Activated T-cell treated with anti-CD3 and anti-CD28 coated beads for 4 hours (primary cell): ENCODE measurements at places on chromosomes 13 and 19.
A peak's percentile ranks its signal among the peaks of the same experiment; 100 is the strongest.

- DNase-seq = no peak
Observed at GRCh38 chr13:60331249-60332012, 65.6 kb upstream of the TDRD3 start.

GRCh38 chr19:49685845-49686332, 3.5 kb upstream of the ADM5 start:
- no peak for DNase-seq

- no peak for DNase-seq
Observed at GRCh38 chr19:6429419-6430221, 3.9 kb downstream of the SLC25A41 start.

DNA sequence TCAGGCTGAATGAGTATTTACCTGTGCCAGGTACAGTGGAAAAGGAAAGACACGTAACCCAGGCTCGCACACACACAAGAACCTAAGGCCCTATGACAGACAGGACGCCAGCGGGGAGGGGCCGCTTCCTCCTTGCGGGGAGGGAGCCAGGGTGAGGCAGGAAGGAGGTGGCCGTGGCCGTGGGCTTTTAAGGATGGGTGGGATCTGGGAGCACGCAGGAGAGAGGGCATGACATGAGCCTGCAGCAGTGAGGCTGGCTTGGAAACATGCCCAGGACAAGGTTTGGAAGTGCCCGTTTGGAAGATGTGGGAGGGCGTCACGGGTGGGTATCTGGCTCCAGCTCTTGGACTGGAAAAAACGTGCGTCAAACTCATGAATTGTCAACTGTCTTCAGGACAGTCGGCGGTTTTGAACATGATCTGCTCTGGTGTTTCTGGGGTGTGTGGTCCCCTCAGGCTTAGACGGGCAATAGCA, 20.1 kb downstream of the SH3GL1 start:
- peak; percentile 41 for DNase-seq

DNA sequence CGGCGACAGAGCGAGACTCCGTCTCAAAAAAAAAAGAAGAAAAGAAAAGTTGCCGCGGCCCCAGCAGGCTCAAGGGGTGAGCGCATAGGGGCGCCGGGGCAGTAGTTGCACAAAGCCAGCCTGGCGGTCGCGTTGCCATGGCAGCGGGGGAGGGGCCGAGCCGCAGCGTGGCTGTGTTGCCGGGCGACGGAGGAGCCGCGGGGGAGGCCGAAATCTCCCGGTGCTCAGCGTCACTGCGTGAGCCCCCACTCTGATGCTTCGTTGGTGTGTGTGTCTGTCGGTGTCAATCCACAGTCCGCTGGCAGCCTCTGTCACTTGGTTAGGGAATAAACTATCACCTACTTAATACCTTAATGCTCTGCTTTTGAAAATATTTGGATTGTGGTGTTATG, 82.9 kb upstream of the C1QTNF9B start:
- DNase-seq = peak; percentile 85

DNA sequence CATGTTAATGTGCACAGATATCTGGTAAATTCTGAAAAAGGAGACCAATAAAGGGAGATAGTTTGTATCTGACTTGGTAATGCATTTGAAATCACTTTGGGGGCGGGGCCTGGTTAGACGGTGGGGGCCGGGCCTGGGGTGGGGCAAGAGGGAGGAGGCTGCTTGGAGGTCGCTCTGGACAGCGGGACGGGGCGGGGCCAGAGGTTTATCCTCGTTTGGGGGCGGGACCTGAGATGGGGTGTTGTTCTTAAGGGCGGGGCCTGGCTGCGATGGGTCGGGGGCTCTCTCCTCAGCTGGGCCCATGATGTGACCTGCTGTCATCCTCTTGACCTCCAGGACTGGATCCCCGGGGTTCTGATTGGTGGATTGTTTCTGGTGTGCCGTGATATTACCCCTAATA, 4.9 kb upstream of the ZNF808 start:
- no peak for DNase-seq

DNA sequence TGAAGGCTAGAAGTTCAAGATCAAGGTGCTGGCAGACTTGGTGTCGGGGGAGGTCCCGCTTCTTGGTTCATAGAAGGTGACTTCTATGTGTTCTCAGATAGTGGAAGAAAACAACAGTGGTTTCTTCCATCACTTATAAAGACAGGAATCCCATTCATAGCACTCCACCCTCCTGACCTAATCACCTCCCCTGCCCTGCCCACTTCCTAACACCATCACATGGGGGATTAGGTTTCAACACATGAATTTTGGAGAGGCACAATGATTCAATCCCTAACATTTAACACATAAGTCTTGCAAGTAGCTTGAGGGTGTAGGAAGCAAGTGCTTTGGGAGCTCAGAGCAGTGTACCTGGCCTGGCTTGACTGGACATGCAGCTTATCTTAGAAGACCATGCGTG, 142.8 kb upstream of the TSHZ3 start:
- DNase-seq = no peak

- DNase-seq = no peak
Observed at GRCh38 chr19:41426116-41426841, 895 bp downstream of the B3GNT8 start.

GRCh38 chr13:50573066-50573465, 270.4 kb downstream of the DLEU7 start:
- DNase-seq = no peak

DNA sequence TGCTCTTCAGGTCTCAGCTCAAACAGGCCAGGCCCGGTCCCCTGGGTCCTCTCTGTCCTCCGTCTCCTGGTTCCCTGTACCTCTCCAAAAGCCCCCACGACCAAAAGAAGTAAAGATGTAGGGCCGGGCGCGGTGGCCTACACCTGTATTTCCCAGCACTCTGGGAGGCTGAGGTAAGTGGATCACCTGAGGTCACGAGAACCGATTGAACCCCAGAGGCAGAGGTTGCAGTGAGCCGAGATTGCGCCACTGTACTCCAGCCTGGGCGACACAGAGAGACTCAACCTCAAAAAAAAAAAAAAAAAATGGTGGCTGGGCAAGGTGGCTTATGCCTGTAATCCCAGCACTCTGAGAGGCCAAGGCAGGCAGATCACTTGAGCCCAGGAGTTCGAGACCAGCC, 22.0 kb upstream of the BCL3 start:
- no peak for DNase-seq

- DNase-seq = no peak
Observed at GRCh38 chr19:589693-590395, at the start of gene HCN2. Gene HCN2, plus strand, starts transcription at chr19:589881. Its CDS starts 65 bp downstream, at chr19:589946.

DNA sequence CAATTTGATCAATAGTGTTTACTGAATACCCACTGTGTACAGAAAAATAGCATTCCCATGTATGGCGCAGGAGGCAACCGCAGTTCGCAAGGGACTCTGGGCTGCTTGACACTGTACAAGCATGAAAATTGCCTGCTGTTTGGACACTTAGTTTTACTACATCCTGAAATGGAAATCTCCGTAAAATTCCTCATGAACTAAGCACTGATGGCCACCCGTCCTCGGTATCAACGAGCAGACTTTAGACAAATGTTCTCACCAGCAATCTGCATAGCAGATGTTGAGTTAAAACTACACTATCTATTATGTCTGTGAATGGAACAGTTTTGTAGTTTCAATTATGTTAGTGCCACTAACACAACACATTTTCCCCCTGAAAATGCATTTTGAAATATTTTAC, 294.7 kb downstream of the DCLK1 start:
- no peak for DNase-seq

DNA sequence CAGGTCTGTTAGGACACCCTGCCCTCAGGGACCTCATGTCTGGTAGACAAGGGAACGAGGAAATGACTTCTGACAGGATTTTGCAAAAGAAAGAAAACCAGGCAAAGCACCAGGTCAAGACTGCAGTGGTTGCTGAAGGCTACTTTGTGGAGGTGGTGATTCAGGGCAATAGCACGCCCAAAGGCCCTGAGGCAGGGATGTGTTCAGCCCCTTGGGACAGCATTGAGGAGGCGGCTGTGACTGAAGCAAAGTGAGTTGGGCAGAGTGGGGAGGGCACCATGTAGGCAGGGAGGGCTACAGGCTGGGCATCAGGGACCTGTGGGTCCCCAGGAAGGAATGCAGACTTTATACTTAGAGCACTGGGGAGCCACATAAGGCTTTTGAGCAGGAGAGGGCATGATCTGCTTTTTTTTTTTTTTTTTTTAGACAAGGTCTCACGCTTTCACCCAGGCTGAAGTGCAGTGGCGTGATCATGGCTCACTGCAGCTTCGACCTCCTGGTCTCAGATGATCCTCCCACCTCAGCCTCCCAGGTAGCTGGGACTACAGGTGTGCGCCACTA, 10.8 kb upstream of the HOMER3 start:
- no peak for DNase-seq

DNA sequence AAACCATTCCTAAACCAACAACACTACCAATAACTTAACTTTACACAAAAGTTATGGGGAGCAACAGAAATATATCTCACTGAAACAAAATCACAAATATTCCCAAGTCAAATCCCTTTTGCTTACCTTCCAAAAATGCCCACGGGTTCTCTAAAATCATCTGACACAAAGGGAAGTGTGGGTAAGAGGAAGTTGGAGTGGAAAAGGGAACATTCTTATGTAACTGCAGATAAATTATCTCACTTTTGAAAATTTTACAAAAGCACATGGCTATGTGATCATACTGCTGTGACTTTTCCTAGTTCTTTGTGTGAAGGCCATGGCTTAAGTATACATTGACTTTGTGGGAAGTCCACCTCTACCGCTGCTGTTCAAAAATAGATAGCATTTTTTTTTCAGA, 350.5 kb downstream of the GPC6 start:
- no peak for DNase-seq

GRCh38 chr13:110714797-110715394, 1.4 kb downstream of the ING1 start:
- peak; percentile 35 for DNase-seq

GRCh38 chr13:45178349-45179162, 22.3 kb downstream of the KCTD4 start:
- no peak for DNase-seq
